Stimulated activated effector memory CD8-positive, alpha-beta T cell treated with anti-CD3 and anti-CD28 coated beads, Interleukin-12 subunit alpha, Interleukin-12 subunit beta, amount 100 ng/mL, for 72 hours (primary cell): ENCODE measurements at places on chromosomes 7 and 10.

GRCh38 chr10:22435650-22436049 is 90.4 kb downstream of the SPAG6 start:
- no peak for DNase-seq

- DNase-seq: no peak
These were observed 88.9 kb upstream of the GTF2I start for GRCh38 chr7:74568658-74569057.

DNA sequence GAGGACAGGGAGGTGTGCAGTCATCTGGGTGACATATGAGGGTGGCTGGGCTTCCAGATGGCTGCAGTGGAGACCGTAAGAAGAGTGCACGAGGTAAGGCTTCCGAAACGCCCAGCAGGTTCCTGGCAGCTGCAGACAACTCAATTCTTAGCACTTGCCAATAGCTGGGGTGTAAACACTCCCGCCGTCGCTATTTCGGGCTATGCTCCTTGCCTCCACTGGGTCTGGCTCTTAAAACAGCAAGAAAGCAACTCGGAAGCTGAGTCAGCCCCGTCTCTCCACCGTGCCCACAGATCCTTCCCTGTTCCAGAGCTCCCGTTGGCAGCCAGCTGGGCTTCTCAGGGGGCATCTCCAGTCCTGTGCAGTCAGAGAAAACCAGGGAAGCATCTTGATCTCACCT is 6.1 kb upstream of the PDGFA start:
- no peak for DNase-seq

GRCh38 chr7:155948423-155948822 is 136.2 kb upstream of the SHH start:
- no peak for DNase-seq

- no peak for DNase-seq
These were observed 50.4 kb downstream of the FAM171A1 start for GRCh38 chr10:15320522-15321203.

DNA sequence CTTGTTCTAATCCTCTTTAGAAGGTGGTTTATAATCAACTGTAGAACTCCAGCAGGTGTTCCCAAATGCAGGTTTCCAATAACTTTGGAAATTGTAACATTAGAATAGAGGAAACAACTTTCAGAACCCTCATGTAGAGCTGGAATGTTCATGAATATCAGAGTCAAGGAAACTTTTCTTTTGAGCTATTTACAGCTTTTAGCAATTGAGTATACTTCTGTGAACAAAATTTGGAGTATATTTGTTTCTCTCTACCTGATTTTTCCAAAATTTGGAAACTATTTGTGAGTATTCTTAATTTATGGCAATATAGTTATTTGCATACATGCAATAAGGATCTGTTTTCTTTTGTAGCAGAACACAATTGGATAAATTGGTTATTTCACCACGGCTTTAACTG is 2.8 kb upstream of the CFAP43 start:
- no peak for DNase-seq

- no peak for DNase-seq
These were observed 40.4 kb downstream of the IFIT5 start for GRCh38 chr10:89454561-89455347.

DNA sequence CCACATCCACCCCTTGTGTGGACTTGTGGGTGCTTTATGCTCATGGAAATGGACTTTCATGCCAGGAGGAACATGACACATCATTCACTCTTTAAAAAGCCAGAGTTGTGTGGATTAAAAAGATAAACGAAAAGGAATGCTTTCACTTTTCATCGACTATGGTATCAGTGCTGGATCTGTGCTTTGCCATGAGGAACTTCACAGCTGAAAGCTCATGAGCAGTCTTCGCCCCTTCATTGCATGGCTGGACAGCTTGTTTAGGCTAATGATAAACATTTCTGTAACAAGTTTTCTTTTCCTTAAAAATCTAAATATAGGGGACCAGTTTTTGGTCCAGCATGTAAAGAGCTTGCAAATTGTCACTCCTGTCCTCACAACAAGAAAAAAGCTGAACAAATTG is 173.6 kb upstream of the NPS start:
- DNase-seq: no peak

- no peak for DNase-seq
These were observed 145.6 kb upstream of the PPP2R2D start for GRCh38 chr10:131755200-131755599.

- no peak for DNase-seq
These were observed 41.2 kb downstream of the TACR2 start for GRCh38 chr10:69375307-69376151.

DNA sequence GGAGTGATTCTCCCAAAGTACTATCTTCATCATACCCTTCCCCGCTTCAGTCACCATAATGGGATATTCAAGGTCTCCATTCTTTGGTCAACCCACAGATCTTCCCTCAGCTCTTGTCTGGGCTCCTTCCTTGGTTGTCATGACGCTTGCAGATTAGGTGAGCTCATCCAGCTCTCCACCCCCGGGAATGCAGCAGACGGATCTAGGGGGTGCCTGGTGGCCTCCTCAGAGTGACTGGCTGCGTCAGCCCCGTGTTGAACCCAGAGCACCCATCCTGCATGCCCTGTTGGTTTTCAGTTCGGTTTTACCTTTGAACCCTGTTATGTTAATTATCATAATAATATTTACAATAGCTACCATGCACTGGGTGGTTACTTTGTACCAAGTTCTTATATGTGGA is 6.4 kb downstream of the NEURL1 start:
- DNase-seq: no peak

- no peak for DNase-seq
These were observed 43.9 kb downstream of the IFIT5 start for GRCh38 chr10:89458291-89458690.

DNA sequence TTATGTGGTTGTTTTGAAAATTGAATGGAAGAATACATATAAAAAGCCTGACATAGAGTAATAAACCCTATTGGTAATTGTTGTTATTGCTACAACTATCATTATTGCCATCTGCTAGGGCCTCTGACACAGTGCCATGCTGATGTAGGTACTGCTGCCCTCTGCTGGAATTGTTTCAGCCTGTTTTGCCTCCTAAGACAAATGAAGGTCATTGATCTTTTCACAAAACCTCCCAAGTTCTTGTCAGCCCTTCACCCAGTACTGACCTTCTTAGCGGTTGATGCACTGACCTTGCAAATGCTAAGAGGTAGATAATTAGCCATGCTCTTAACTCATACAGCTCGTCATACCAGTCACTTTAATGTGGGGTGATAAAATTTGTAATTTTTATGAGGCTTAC is 975.2 kb downstream of the SORCS1 start:
- no peak for DNase-seq

GRCh38 chr10:44674536-44675386 is 236.4 kb upstream of the TMEM72 start:
- DNase-seq: no peak

DNA sequence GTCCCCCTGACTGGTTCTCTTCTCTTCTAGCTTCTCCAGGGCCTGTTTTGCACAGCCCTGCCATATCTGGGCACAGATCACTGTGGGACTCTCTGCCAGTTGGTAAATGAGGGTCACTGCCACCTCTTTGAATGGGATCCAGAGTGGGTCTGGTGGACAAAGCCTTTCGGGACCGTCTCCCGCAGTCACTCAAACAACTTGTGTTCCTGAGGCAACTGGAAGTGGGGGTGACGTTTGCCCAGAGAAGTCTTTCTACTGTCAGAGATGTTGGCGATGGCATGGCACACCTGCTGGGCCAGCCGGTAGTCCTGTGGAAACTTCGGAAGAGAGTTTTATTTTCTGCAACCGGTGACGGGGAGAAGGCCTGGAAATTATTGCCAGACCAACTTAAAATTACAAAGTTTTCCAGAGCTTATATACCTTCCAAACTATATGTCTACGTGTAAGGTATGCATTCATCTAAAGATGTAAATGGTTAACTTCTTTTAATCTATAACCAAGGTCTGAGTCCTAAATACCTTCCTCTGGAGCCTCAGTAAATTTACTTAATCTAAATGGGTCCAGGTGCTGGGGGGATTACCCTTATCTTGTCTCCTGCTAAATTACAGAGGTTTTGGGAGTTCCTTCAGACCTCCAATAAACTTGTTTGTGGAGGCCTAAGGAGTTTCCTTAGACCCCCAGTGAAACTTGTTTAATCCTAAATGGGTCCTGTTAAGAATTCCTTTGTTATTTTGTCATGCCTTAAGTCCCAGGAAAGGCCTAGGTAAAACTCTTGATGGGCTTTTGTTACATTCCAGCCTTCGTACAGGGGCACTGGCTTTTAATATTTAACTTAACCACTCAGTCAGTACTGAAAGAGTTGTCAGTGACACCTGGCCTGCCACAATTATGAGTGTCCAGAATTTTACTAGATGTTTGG is 94.0 kb downstream of the NPSR1 start:
- no peak for DNase-seq

- DNase-seq: no peak
These were observed 99.7 kb upstream of the SDK1 start for GRCh38 chr7:3201306-3201705.

- no peak for DNase-seq
These were observed 87.0 kb downstream of the IPMK start for GRCh38 chr10:58180666-58181065.

DNA sequence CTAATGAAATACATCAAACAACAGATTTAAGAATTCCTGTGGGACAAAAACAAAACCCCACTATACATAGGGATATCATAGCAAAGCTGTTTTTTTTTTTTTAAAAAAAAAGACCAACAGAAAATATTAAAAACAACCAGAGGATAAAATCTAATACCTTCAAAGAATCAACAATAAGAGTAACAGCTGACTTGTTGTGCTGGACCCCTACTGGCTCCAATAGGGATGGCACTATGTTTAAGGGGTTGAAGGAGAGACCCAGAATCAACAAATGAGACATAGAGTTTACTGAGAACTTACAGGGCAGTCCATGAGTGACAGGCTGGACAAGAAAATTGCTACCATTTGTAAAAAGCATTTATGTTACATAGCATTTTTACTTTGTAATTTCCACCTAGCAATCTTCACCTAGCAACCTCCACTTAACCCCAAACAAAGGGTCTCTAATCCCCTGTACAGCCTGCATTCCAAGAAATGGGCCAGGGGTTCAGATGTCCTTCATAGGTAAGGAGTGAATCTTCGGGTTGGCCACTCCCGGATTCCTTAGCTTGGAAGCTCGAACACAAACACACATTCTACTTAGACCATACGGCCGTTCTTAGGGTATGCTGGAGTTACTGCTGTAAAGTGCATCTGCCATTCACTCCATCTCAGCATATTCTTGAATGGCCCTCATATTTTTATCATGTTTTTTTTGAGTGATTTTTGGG is 25.8 kb downstream of the ASZ1 start:
- DNase-seq: no peak

- no peak for DNase-seq
These were observed 39.5 kb downstream of the LBX1 start for GRCh38 chr10:101189461-101190401.

DNA sequence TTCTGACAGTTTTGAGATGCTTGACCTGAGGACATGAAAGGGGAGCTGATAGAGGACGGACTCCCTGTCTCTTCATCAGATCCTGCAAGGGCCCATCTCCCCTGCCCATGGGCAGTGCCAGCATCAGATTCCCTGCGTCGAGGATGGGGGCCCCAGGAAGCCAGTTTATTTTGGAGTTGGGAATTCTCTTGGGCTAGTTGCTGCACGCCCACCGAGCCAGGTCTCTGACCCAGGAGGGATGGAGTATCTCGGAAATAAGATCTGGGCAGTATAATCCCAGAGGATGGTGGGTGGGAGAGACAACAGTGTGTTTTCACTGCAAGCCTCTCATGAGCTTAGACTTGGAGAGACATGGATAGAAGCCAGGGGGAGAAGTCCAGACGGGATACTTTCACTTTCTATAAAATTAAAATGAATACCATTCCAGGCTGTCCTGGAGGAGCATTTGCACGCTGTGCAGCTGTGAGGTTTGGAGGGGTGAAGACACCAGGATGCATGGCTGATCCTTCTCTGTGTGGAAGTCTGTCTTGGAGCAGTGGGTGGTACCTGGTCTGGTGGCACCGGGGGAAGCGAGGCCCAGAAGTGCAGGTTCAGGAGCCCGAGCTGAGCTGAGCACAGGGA is 25.8 kb downstream of the DOCK1 start:
- DNase-seq: no peak
